ENCODE measurements at places on chromosomes 16 and 17.
A peak's percentile ranks its signal among the peaks of the same experiment; 100 is the strongest.

DNA sequence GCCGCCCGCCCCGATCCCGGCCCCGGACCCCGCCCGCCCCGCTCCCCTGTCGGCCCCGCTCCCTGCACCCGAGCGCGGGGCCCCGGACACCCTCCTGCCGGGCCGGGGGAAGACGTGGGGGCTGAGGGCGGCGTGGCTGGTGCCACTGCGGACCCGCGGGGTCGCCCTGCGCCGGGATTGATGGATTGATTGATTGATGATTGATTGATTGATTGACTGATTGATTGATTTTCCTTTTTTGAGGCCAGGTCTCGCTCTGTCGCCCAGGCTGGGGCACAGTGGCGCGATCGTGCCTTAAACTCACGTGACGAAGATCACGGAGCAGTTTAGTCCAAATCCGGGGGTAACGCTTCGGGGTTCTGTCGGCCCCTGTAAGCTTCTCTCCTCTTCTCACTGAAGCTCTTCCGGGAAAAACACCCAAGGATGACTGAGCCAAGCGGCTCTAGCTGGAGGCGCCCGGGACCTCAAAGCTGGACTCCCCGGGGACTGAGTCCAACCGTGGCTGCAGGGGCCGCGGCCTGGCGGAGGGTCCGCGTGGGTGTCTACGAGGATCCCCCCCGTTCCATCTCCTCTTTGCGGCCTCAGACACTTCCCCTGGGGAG, 40.2 kb upstream of the BHLHA9 start:
- no peak for DNase-seq

DNA sequence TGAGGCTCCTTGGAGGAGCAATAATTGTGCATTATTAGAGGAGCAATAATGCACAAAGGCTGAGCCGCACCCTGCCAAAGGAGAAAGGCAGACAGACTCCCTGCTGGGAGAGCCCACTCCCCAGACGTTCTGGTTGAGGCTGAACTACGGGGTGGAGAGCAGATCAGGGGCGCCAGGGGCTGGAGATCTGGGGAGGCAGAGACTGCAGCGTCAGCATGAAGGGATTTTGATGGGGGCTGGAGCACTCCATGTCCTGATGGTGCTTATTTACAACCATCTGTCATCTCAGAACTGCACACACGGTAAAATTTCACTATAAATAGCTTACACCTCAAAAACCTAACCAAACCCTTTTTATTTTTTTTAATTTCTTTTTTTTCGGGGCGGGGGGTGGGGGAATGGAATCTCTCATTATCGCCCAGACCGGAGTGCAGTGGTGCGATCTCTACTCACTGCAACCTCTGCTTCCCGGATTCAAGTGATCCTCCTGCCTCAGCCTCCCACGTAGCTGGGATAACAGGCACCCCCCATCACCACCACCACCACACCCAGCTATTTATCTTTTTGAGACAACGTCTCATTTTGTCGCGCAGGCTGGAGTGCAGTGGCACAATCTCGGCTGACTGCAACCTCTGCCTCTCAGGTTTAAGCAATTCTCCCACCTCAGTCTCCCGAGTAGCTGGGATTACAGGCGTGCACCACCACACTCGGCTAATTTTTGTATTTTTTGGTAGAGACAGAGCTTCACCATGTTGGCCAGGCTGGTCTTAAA, 4.3 kb upstream of the C16orf95 start:
- no peak for DNase-seq

DNA sequence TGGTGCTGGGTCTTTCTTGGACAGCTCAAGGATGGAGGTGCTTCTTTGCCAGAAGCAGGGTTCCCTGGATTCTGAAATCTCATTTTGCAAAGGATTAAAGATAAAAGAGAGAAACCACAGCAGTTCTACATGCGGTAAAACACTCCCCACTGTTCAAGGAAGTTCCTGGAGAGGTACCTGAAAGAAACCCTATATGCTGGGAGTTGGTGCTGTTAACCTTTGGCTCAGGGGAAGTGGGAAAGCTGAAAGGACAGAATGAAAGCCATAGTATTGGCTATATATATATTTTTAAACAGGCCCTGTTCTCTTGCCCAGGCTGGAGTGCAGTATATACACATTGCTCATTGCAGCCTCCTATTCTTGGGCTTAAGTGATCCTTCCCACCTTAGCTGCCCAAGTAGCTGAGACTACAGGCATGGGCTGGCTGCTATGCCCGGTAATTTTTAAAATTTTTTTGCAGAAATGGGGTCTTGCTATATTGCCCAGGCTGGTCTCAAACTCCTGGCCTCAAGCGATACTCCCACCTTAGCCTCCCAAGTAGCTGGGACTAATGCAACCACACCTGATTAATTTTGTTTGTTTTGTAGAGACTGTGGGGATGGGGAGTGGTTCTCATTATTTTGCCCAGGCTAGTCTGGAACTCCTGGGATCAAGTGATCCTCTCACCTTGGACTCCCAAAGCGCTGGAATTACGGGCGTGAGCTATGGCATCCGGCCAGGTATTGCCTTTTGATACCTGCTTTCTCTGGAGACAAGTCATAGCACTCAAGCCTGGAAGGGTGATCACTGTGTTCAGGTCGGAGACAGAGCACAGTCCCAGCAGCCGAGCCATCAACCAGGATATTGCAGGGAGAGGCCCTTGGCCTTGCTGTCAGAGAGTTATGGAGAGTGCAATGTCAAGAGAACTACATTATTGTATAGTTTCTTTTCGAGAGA, 55.2 kb downstream of the MSI2 start:
- no peak for DNase-seq

- no peak for DNase-seq
Observed at GRCh38 chr16:46852130-46852529, 21.1 kb upstream of the C16orf87 start.

DNA sequence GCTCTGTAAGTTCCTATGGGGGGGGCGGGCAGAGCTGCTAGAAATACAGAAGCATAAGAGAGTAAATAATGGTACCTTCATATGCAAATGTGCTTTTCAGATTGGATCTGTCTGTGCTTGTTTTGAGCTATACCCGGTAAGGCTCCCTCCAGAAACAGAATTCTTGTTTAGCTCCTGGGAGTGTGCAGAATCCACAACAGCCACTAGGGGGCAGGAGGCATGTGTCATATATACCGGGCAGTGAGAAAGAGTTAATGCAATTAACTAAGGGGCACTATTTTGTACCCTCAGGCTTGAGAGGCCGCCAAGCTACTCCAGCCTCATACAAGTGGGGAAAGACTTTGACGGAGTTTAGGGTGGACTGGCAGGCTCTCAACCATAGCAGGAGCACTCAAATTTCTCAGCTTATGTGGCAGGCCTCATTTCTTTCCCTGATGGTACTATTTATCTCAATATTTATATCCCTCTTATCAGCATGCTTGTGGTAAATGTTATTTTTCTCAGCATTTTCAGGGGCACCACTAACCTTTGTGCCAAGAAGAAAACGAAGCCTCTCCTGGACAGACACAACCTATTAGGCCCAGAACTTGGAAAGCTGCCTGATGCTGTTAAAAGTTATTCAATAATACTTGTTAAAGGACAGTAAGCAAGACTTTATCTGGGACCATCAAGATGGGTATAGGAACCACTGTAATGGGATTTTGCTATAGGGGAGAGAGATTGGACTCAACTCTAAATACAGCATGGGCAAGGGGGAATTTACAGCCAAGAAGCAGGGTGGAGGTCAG, 10.7 kb upstream of the CENPV start:
- peak; percentile 42 for DNase-seq

GRCh38 chr17:17493986-17494466, 2.2 kb downstream of the RASD1 start:
- DNase-seq: no peak

DNA sequence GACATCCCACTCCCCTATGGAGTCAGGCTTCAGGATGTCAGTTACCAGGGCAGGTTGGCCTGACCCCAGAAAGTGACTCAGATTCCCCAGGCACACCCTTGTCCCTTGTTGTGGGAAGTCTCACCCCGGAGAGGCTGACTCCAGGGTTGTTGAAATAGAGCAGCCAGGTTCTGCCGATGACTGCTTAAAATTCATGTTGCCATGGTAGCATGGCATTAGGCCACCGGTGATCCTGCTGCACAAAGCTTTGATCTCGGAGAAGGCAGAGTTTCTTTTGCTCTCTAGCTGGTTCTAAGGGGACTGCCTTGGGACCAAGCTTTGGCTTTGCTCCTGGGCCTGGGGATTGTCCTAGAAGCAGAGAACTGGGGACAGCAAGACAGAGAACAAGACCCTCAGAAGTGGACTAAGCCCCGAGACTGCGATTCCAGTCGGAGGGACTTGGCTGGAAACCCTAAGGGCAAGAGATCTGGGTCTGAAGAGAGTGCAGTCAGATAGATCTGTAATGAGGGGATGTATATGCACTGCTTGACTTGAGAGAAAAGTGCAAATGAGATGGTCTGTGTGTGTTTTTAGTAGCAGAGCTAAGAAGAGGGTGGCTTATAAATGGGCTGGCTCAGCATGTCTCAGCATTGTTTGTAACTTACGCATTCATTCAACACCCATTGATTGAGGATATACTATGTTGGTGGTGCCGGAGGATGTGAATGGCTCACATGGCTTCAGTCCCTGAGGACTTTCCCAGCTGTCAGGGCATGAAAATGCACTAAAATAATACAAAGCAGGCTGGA, 106.9 kb downstream of the RGS9 start:
- DNase-seq: no peak

- no peak for DNase-seq
Observed at GRCh38 chr17:43200127-43200526, 11.5 kb upstream of the TMEM106A start.

DNA sequence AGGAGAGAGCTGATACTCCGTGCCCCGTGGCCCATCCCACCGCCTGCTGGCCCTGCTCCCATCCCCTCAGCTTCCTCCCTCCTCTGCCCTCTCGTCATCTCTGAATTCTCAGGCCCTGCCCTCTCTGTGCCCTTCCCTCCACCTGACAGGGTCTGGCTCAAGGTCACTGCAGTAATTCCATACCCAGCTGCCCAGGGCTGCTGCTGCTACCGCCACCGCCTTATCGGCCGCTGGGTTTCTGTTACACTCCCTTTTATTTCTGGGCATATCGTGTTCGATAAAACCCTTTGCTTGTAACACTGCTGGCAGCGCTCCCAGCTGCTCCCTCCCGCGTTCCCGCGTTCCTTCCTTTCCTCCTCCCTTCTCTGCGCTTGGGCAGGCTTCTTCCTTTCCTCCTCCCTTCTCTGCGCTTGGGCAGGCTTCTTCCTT, 1.2 kb downstream of the EPN3 start:
- DNase-seq: no peak

DNA sequence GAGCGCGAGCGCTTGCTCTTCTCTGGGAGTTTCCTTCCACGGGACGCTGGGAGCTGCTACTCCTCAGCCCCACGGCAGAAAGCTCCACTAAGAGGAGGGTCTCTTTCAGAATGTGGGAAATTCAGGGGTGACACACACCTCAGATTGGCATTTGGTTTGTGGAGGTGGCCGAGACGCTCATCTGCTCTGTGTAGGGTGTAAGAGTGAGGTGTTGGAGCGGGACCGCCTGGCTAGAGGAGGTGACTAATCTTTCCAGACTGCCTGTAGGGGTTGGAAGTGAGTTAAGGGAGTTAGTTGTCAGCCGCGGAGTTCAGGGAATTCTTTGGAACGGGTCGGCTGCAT, 735 bp downstream of the PSMD11 start:
- peak; percentile 13 for DNase-seq

DNA sequence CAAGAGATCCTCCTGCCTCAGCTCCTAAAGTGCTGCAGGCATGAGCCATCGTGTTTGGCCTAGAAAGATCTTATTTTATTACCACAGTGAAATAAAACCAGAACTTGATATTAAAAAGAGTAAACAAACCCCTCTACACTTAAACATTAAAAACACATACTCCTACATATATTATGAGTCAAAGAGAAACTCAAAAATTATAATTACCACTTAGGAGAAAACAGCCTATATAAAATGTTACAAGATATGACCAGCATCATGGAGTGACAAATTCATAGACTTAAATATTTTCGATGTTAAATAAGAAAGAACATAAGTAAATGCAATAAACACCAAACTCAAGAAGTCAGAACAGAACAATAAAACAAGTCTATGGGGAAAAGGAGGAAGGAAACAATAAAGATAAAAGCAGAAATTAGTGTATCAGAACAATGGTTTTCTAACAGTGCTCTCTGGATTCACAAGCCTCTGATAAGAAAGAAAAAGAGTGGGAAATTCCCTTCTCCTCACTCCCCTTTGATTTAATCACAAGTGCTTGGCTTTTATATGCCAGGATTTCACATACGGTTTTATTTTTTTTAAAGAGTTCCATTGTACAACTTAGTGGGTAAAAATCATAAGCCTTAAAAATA, 23.0 kb downstream of the SKAP1 start:
- DNase-seq: no peak

DNA sequence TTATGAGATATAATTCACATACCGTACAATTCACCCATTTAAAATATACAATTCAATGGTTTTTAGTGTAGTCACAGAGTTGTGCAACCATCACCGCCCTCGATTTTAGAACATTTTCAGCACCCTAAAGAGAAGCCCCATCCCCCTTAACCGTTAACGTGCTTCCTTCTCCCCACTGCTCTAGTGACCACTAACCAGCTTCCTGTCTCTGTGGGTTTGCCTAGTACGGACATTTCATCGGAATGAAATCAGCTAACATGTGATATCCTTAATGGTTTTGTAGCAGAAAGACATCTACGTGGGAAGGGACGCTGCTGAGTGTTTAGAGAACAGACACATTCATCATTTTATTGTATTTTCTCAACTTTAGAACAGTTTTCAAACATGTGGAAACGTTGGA, 80.8 kb upstream of the HSBP1 start:
- DNase-seq: no peak

DNA sequence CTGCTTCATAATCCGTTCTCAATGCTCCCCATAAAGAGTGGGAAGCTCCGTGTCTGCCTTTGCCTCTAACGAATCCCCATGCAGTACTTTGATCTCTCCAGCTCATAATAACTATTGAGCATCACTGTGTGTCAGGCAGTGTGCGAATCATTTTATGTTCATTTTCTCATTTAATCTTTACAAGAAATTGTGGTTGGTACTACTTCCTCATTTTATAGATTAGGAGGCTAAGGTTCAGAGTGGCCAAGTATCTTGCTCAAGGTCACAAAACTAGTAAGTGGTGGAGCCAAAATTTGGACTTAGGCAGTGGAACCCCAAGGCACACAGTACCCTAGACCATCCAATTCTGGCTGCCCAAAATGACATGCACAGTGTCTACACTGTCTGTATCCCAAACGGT, 44.8 kb downstream of the ABCC12 start:
- no peak for DNase-seq

DNA sequence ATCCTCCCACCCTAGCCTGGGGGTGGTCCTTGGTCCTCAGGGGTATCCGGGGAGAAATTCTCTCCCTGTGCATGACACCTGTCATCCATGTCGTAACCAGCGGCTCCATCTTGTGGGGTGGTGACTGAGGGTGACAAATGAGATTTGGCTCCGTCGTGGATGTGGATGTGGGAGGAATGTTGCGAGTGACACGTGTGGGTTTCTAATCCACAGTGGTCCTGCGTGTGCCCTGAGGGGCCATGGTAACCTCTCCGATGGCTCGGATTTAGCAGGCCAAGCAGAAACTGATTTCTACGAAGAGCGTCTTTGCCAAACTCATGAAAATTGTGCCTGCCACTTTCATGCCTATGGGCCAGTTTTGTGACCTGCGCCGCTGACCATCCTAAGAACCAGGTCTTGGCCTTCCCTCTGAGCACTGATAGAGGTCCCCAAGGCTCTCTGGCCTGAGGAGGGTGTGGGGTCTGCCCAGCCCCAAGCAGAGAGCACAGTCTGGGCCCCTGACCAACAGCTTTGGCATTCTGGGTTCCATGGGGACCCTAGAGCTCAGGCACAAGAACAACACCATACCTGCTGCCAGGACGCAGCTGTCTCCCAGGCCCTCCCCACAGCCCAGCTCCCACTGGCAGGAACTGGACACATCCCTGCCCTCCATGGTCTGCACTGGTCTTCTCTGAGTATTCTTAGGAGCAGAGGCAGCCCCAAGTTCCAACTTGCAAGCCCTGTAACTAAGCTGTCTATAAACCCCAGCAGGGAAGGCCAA, 79.0 kb downstream of the AMFR start:
- DNase-seq: no peak

Data from stimulated activated CD4-positive, alpha-beta T cell treated with anti-CD3 and anti-CD28 coated beads, TNF-alpha, amount 100 ng/mL, for 24 hours (primary cell).